Activated T-cell treated with anti-CD3 and anti-CD28 coated beads, Interleukin-2, amount 50 U/mL, for 72 hours (primary cell): ENCODE measurements at places on chromosomes 13 and 19.

- H3K27me3 ChIP-seq: no peaks in the 10 kb centered on the region
- DNase-seq: no peak
- H3K4me1 ChIP-seq: no peaks in the 10 kb centered on the region
- no peaks in the 10 kb centered on the region for H3K36me3 ChIP-seq
These were observed 67.7 kb downstream of the TBC1D4 start for GRCh38 chr13:75414036-75414827.

DNA sequence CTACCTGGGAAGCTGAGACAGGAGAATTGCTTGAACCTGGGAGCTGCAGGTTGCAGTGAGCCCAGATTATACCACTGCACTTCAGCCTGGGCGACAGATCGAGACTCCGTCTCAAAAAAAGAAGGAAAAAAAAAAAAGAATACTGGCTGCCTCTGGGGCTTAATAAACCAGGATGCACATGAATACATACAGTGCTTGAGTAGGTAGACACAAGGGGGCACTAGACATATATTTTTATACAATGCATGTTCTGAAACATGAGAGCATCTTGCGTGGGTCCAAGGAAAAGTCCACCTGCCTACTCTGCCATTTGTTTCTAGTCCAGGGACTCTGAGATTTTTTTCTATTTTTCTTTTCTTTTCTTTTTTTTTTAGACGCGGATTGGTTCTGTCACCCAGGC lies 31.2 kb downstream of the KEAP1 start:
- H3K4me1 ChIP-seq: no peaks in the 10 kb centered on the region
- no peak overlapping the region for H3K27ac ChIP-seq
- no peak overlapping the region for H3K4me3 ChIP-seq
- DNase-seq: no peak

GRCh38 chr13:60226507-60226906 lies 62.8 kb upstream of the DIAPH3 start:
- no peaks in the 10 kb centered on the region for H3K36me3 ChIP-seq
- peaks cover 27% of the 10 kb centered on the region for H3K27me3 ChIP-seq
- no peak overlapping the region for H3K27ac ChIP-seq
- peaks cover 14% of the 10 kb centered on the region for H3K4me1 ChIP-seq
- no peak for DNase-seq
- no peak overlapping the region for H3K4me3 ChIP-seq

- H3K4me3 ChIP-seq: peak overlapping the region; percentile 70
- H3K27ac ChIP-seq: no peak overlapping the region
- no peak for DNase-seq
- H3K27me3 ChIP-seq: peaks cover 34% of the 10 kb centered on the region
These were observed 440.9 kb upstream of the KLF12 start for GRCh38 chr13:74574964-74575728.

- no peak overlapping the region for H3K27ac ChIP-seq
- DNase-seq: no peak
- H3K36me3 ChIP-seq: no peaks in the 10 kb centered on the region
- H3K4me1 ChIP-seq: peaks cover 6% of the 10 kb centered on the region
These were observed 215.5 kb upstream of the HTR2A start for GRCh38 chr13:47112205-47112902.

DNA sequence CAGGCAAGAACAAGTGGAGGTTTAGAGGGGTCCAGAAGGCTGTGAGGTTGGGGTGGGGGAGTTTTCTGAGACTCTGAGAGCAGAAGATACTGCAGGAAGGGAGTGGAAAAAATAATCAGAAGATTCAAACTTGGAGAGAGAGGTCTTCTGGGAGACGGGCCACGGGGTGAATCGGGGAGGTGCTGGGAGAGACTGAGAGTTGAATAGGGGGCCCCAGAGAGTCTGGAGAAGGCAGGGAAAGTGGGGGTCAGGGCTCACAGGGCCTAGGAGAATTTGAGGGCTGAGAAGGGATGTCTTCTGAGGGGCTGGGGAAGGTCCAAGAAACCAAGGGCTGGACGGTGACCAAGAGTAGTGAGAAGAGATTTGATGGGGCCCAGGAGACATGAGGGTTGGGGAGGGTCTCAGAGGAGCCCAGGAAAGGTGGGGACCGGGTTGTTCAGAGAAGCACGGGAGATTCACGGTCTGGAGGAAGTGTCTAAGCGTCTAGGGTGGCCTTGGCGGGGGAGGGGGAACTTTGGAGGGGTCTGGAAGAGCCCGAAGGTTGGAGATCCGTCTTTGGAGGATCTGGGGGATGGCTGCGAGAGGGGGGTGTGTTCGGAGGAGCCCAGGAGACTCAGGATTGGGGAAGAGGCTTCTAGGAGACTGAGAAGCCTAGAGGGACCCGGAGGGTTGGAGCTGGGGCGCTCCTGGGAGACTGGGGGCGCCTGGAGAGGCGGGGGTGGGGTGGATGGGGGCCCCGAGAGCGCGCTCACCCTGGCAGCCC lies 1.5 kb downstream of the KCNC3 start:
- peaks cover 64% of the 10 kb centered on the region for H3K4me1 ChIP-seq
- no peak for DNase-seq
- peaks cover 10% of the 10 kb centered on the region for H3K36me3 ChIP-seq
- peaks cover 59% of the 10 kb centered on the region for H3K27me3 ChIP-seq
- no peak overlapping the region for H3K27ac ChIP-seq
- peak overlapping the region; percentile 85 for H3K4me3 ChIP-seq

GRCh38 chr13:90365130-90365529 lies 982.4 kb upstream of the MIR17HG start:
- no peaks in the 10 kb centered on the region for H3K4me1 ChIP-seq
- no peak overlapping the region for H3K4me3 ChIP-seq
- H3K36me3 ChIP-seq: no peaks in the 10 kb centered on the region
- H3K27ac ChIP-seq: no peak overlapping the region
- DNase-seq: no peak
- H3K27me3 ChIP-seq: no peaks in the 10 kb centered on the region

DNA sequence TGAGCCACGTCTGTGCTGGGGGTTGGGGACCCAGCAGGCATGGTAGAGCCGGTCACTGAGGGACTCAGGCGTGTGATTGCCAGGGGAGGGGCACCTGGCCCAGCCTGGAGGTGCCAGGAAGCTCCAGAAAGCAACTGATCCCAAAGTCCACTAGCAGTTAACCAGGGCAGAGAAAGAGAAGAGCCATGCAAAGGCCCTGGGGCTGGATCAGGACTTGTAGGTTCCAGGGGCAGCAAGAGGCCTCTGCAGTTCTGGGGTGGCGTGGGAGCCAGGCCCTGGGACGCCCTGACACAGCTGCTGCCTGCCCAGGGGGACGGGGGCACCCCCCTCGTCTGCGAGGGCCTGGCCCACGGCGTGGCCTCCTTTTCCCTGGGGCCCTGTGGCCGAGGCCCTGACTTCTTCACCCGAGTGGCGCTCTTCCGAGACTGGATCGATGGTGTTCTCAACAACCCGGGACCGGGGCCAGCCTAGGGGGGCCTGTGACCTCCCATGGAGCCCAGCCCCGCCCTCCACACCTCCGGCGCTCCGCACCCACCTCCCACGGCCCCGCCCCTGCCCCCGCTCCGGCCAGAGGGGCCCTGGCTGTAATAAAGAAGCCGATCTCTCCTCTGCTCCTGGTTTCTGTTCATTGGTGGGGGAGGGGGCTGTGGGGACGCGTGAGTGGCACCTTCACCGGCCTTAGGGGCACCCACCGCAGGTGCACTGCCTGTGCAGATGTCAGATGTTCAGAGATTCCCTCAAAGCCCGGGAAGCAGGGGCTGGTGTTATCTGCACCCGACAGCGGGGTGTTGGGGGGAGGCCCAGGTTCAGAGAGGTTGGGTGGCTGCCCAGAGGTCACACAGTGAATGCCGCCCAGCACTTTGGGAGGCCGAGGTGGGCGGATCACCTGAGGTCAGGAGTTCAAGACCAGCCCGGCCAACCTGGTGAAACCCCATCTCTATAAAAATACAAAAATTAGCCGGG lies 4.1 kb downstream of the AZU1 start:
- DNase-seq: no peak
- peaks cover 10% of the 10 kb centered on the region for H3K27me3 ChIP-seq
- no peak overlapping the region for H3K27ac ChIP-seq
- H3K4me3 ChIP-seq: no peak overlapping the region
- H3K36me3 ChIP-seq: no peaks in the 10 kb centered on the region
- no peaks in the 10 kb centered on the region for H3K4me1 ChIP-seq

GRCh38 chr19:12996406-12997094 lies 1.3 kb downstream of the NFIX start:
- peaks cover 7% of the 10 kb centered on the region for H3K4me1 ChIP-seq
- H3K36me3 ChIP-seq: peaks cover 4% of the 10 kb centered on the region
- peak overlapping the region; percentile 22 for H3K4me3 ChIP-seq
- H3K27ac ChIP-seq: no peak overlapping the region
- peaks cover 14% of the 10 kb centered on the region for H3K27me3 ChIP-seq

- H3K4me3 ChIP-seq: peak within 1 kb of the TSS; percentile 92
- no peaks in the 10 kb centered on the region for H3K27me3 ChIP-seq
- peak; percentile 60 for DNase-seq
- peak within 1 kb of the TSS; percentile 74 for H3K27ac ChIP-seq
- peaks cover 50% of the 10 kb centered on the region for H3K4me1 ChIP-seq
These were observed at the start of gene DBP for GRCh38 chr19:48636859-48637448. TSS of gene DBP (minus strand) at chr19:48637379. CDS start at chr19:48636994, 385 bp downstream.

- H3K36me3 ChIP-seq: no peaks in the 10 kb centered on the region
These were observed 13.3 kb downstream of the KLF2 start for GRCh38 chr19:16337809-16338469.

DNA sequence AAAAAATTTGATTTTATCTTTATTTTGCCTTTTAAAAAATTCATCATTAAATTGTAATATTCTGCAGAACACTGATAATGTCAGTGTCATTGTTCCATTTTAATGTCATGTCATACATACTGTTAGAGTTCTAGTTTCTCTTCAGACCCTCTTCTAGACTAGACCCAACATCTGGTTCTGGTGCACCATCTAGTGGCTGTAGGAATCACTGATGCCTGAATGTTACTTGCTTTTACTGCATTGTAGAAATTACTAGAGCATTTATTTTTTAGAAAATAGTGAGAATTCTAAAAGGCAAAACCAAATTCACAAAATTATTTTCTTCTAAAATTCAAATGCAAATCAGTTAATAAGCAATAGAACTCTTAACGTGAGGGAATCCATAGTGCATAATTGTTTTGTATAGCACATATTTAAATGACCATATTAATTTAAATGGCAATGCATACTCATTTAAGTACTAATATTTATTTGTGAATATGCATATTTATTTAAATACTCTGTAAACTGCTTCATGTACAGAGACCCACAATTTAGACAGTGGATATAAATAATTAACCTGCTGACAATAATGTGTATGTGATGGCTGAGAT lies 425.7 kb downstream of the KLF12 start:
- DNase-seq: peak; percentile 48
- H3K4me3 ChIP-seq: no peak overlapping the region
- H3K27ac ChIP-seq: no peak overlapping the region
- H3K4me1 ChIP-seq: peaks cover 7% of the 10 kb centered on the region

- H3K27me3 ChIP-seq: no peaks in the 10 kb centered on the region
- H3K4me3 ChIP-seq: no peak overlapping the region
- no peaks in the 10 kb centered on the region for H3K4me1 ChIP-seq
- DNase-seq: no peak
- H3K27ac ChIP-seq: no peak overlapping the region
These were observed 26.4 kb downstream of the MAP2K2 start for GRCh38 chr19:4097501-4097900.

- H3K36me3 ChIP-seq: no peaks in the 10 kb centered on the region
- H3K27ac ChIP-seq: no peak overlapping the region
- no peaks in the 10 kb centered on the region for H3K27me3 ChIP-seq
These were observed 64.3 kb downstream of the SPRY2 start for GRCh38 chr13:80276371-80277289.

GRCh38 chr13:26482451-26483197 lies 74.9 kb upstream of the WASF3 start:
- H3K27ac ChIP-seq: no peak overlapping the region
- no peaks in the 10 kb centered on the region for H3K27me3 ChIP-seq
- H3K4me3 ChIP-seq: peak overlapping the region; percentile 30
- H3K4me1 ChIP-seq: peaks cover 9% of the 10 kb centered on the region

- H3K4me3 ChIP-seq: no peak overlapping the region
- H3K4me1 ChIP-seq: no peaks in the 10 kb centered on the region
- no peaks in the 10 kb centered on the region for H3K36me3 ChIP-seq
- no peak overlapping the region for H3K27ac ChIP-seq
- no peaks in the 10 kb centered on the region for H3K27me3 ChIP-seq
- no peak for DNase-seq
These were observed 238.6 kb upstream of the CSNK1A1L start for GRCh38 chr13:37344056-37344455.

- peaks cover 8% of the 10 kb centered on the region for H3K4me1 ChIP-seq
- H3K27ac ChIP-seq: no peak overlapping the region
- H3K27me3 ChIP-seq: no peaks in the 10 kb centered on the region
- H3K36me3 ChIP-seq: peaks cover 8% of the 10 kb centered on the region
- no peak overlapping the region for H3K4me3 ChIP-seq
These were observed 11.4 kb downstream of the GPR180 start for GRCh38 chr13:94613051-94613450.

DNA sequence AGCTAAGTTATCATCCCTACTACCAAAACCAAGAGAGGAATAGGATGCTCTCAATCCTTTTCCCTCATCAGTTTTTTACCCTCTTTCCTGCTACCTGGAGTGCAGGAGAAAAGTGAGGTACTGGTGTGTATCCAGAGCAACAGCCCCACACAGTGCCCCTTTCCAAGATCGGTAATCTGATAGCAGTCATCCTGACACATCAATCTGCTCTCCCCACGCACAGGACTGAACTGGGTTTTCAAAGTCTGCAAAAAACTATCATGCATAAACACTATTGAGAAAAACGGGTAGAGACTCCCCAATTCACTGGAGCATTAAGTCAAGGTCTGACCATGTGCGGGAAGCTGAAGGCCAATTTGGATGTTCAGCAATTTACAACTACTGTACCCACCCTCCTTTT lies 284.8 kb downstream of the RBM26 start:
- DNase-seq: no peak
- H3K4me1 ChIP-seq: no peaks in the 10 kb centered on the region
- H3K36me3 ChIP-seq: no peaks in the 10 kb centered on the region
- no peak overlapping the region for H3K27ac ChIP-seq
- H3K27me3 ChIP-seq: no peaks in the 10 kb centered on the region
- H3K4me3 ChIP-seq: no peak overlapping the region

DNA sequence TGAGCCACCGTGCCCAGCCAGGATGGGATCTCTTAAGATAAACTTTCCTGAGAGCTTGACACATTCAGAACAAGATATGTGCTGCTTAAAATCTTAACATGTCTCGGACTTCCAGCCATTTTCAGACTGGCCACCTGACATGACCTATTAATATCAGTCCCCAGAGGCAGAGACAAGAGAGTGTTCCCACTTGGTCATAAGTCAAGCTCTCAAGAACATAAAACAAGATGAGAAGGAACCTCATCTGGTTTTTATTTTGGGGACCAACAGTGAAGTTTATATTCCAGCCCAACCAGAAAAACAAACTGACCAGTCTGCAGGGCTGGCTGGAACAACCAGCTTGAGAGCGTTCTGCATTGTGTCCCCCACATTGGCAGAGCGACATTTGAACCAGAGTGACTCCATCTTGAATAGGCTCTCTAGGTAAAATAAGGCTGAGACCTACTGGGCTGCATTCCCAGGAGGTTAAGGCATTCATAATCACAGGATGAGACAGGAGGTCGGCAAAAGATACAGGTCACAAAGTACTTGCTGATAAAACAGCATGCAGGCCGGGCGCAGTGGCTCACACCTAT lies 21.8 kb upstream of the PLEKHF1 start:
- DNase-seq: no peak
- H3K27ac ChIP-seq: no peak overlapping the region
- H3K4me3 ChIP-seq: no peak overlapping the region
- H3K27me3 ChIP-seq: no peaks in the 10 kb centered on the region

GRCh38 chr13:103188713-103189326 lies 122.6 kb upstream of the SLC10A2 start:
- H3K4me3 ChIP-seq: no peak overlapping the region
- no peak for DNase-seq
- H3K36me3 ChIP-seq: no peaks in the 10 kb centered on the region
- no peaks in the 10 kb centered on the region for H3K27me3 ChIP-seq
- no peaks in the 10 kb centered on the region for H3K4me1 ChIP-seq

GRCh38 chr13:50685956-50686355 lies 157.5 kb downstream of the DLEU7 start:
- H3K36me3 ChIP-seq: no peaks in the 10 kb centered on the region
- peaks cover 6% of the 10 kb centered on the region for H3K27me3 ChIP-seq
- peaks cover 15% of the 10 kb centered on the region for H3K4me1 ChIP-seq
- no peak overlapping the region for H3K4me3 ChIP-seq
- no peak for DNase-seq
